HT1080 (cell line): ENCODE measurements at places on chromosomes 7 and 10. TPM values are rescaled to one million over a fixed set of nuclear protein-coding genes. Genes with fewer than 3 reads are reported as not detected.

Gene CACNA2D1
- total RNA-seq, result 9.0 and 11.9 TPM in 2 replicates

Gene ZNF25
- 2.6 and 2.8 TPM in 2 replicates for total RNA-seq

Gene ANKRD26
- total RNA-seq, result 4.8 and 7.3 TPM in 2 replicates

- no peak for DNase-seq
Measured at GRCh38 chr10:61978965-61979364, 77.5 kb downstream of the ARID5B start.

GRCh38 chr10:43120929-43121314 lies 17.3 kb upstream of the CSGALNACT2 start:
- DNase-seq, result peak; percentile 58

DNA sequence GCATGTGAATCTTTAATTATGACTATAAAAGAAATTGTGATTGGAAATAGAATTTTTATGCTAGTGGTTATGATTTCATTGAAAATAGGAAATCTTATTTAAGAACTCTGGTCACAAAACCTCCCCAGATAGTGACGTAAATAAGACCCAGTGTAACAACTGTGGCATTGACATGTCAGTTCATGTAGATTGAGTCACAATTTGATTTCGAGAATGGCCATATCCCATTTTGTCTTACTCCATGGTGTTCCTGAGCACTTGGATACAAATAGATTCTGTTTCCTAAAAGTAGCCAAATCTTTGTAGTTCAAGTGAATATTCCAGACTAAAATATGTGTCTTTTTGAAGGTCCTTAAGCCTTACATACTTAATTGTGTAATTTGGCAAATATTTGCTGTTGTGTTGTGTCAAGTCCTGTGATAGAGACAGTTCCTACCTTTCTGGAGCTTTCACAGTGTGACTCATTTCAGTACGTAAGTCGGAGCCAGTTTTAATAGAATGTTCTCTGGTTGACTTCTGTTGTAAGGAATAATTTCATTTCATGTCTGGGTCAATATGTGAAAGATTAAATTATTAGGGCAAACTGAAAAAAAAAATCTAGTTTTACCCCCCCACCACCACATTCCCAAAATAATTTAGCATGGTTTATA lies 37.1 kb upstream of the TOMM7 start:
- DNase-seq, result no peak

- DNase-seq, result no peak
Measured at GRCh38 chr7:101804088-101804963, 13.1 kb upstream of the CUX1 start.

DNA sequence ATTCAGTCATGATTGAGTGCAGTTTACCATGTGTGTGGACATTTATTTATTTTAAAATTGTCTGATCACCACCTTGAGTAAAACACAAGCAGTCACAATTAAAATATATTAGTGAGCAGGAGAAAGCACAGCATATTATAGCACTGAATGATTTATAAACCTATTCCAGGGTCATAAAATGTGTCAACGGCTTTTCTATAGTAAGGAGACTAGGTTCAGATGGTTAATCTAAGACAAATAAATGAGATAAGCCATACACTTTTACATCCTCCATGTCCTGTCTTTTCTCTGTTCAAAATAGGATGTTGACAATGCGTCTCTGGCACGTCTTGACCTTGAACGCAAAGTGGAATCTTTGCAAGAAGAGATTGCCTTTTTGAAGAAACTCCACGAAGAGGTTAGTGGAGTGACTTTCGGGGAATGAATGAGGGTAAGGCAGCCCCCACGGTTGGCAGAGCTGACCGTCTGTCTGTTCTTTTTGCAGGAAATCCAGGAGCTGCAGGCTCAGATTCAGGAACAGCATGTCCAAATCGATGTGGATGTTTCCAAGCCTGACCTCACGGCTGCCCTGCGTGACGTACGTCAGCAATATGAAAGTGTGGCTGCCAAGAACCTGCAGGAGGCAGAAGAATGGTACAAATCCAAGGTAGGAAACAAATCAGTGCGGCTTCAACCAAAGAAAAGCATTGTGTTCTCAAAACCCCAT lies 5.4 kb downstream of the VIM start:
- DNase-seq, result peak; percentile 61

- no peak for DNase-seq
Measured at GRCh38 chr10:79445977-79446757, 743 bp upstream of the ZCCHC24 start.

GRCh38 chr7:129072479-129073011 lies 17.6 kb upstream of the TNPO3 start:
- no peak for DNase-seq

- DNase-seq, result no peak
Measured at GRCh38 chr7:148436571-148436970, 154.0 kb upstream of the C7orf33 start.

- DNase-seq, result no peak
Measured at GRCh38 chr10:116845823-116846222, 3.5 kb upstream of the ENO4 start.
